ENCODE measurements at places on chromosomes 12 and 14.

DNA sequence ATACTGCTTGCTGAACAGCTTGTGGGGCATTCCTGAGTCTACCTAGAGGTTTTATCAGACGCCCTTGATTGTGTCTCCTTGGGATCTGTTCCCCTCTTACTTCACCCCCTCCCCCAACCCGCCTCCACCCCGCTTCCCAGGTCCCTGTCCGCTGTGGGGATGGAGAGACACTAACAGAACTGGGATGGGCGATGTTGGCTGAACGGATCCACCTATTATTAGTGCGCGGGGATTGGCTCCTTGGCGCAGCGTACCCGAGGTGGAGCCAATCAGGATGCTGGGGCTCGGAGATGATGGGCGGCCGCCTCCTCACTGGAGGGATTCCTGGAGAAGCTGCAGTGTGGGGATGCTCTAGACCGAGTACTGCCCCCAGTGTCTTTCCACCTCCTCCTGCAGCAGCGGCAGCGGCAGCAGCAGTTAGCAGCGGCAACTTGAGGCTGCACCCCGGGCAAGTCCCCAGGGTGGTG lies at the start of gene SYT1:
Gene SYT1, plus strand, starts transcription at position 372 of the 467 bp plus-strand sequence.
- peak; percentile 83 for DNase-seq
- peak within 1 kb of the TSS; percentile 94 for H3K4me3 ChIP-seq
- peaks cover 16% of the 10 kb centered on the region for H3K27me3 ChIP-seq
- no peaks in the 10 kb centered on the region for H3K36me3 ChIP-seq
- H3K27ac ChIP-seq = peak within 1 kb of the TSS; percentile 75
- H3K4me1 ChIP-seq = peaks cover 44% of the 10 kb centered on the region

GRCh38 chr12:78208092-78208491 lies 377.4 kb downstream of the NAV3 start:
- H3K36me3 ChIP-seq = no peaks in the 10 kb centered on the region
- peaks cover 65% of the 10 kb centered on the region for H3K4me1 ChIP-seq
- no peak overlapping the region for H3K4me3 ChIP-seq
- DNase-seq = peak; percentile 21
- no peak overlapping the region for H3K27ac ChIP-seq

GRCh38 chr12:11780521-11781101 lies 131.1 kb downstream of the ETV6 start:
- no peak overlapping the region for H3K27ac ChIP-seq
- DNase-seq = no peak
- H3K27me3 ChIP-seq = no peaks in the 10 kb centered on the region

- H3K4me1 ChIP-seq = peaks cover 21% of the 10 kb centered on the region
- no peak overlapping the region for H3K4me3 ChIP-seq
- no peaks in the 10 kb centered on the region for H3K36me3 ChIP-seq
- no peak for DNase-seq
- no peak overlapping the region for H3K27ac ChIP-seq
These were observed 180.9 kb downstream of the NTF3 start for GRCh38 chr12:5612556-5613410.

- H3K27me3 ChIP-seq = peaks cover 3% of the 10 kb centered on the region
- H3K36me3 ChIP-seq = no peaks in the 10 kb centered on the region
- no peak overlapping the region for H3K27ac ChIP-seq
- peaks cover 30% of the 10 kb centered on the region for H3K4me1 ChIP-seq
These were observed 599.1 kb downstream of the CCER1 start for GRCh38 chr12:90355711-90356355.

- H3K36me3 ChIP-seq = no peaks in the 10 kb centered on the region
- H3K27me3 ChIP-seq = no peaks in the 10 kb centered on the region
- no peak for DNase-seq
- no peak overlapping the region for H3K27ac ChIP-seq
- no peak overlapping the region for H3K4me3 ChIP-seq
These were observed 67.7 kb downstream of the PRKCH start for GRCh38 chr14:61388976-61389576.

- H3K27ac ChIP-seq = no peak overlapping the region
- no peak overlapping the region for H3K4me3 ChIP-seq
- no peak for DNase-seq
- H3K4me1 ChIP-seq = peaks cover 8% of the 10 kb centered on the region
- peaks cover 70% of the 10 kb centered on the region for H3K36me3 ChIP-seq
These were observed 34.8 kb downstream of the STX2 start for GRCh38 chr12:130804216-130804615.

GRCh38 chr12:60172266-60173211 lies 576.7 kb downstream of the SLC16A7 start:
- peaks cover 27% of the 10 kb centered on the region for H3K4me1 ChIP-seq
- peaks cover 4% of the 10 kb centered on the region for H3K27me3 ChIP-seq
- H3K27ac ChIP-seq = peak overlapping the region; percentile 43
- DNase-seq = no peak

DNA sequence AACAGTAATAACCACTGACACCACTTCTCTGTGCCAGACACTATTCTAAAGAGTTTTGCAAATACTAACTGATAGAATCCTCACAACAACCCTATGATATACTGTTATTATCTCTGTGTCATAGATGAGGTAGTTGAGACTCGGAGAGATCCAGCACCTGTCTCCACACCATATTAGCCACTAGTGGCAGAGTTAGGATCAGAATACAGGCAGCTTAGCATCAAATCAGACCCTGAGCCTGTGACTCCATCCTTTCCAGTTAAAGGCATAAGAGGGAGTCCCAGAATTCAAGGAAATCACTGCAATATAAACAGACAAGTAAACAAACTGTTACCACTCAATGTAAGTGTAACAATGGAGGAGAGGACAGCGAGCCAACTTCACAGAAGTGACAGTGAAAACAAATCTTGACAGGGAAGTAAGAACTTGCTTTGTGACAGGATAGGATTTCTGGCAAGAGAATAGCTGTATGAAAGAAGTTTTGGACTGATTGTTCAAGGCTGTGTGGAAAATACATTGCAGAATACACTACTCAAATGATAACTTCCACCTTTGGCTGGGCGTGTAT lies 11.7 kb upstream of the NAP1L1 start:
- H3K27me3 ChIP-seq = peaks cover 4% of the 10 kb centered on the region
- peaks cover 15% of the 10 kb centered on the region for H3K4me1 ChIP-seq
- no peaks in the 10 kb centered on the region for H3K36me3 ChIP-seq
- no peak for DNase-seq
- no peak overlapping the region for H3K4me3 ChIP-seq
- no peak overlapping the region for H3K27ac ChIP-seq

DNA sequence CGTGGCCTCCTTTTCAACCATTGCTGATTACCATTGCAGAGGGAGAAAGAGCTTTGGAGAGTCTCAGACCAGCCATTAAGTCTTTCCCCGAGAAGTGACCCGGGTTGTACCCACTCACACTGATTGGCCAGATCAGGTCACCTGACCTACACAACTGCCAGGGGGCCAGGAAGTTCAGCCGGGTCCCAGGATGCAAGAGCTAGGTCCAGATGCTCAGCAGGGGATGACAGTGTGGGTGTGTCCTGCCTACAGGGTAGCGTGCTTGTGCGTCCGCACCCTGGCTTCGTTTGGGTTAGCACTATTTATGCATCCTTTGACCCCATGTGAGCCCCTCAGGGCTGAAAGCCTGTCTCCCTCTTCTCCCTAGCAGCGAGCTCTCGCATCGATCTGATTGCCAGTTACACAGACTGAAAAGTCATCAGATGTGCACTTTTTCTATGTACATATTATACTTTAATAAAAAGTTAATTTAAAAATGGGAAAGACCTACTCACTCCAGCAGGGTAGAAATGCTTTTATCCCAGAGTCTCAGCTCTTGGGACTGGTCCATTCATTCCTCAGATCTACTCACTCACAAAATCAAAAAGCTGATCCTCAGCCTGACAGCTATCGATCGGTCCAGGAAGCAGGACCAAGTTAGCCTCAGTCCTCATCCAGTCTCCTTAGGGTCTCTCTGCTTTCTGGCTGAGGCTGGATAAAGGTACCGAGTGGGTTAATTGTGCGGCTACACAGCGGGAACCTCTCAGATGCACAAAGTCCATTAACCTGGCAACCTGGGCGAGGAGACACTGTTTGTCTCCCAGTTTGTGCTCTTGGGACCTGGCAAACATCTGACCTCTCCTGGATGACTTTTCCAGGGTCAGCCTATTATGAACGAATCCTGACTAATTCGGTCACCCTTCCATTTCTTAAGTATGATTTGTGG lies 68.0 kb downstream of the SERPINA3 start:
- no peak for DNase-seq
- H3K27me3 ChIP-seq = peaks cover 8% of the 10 kb centered on the region
- H3K36me3 ChIP-seq = no peaks in the 10 kb centered on the region
- H3K27ac ChIP-seq = no peak overlapping the region

DNA sequence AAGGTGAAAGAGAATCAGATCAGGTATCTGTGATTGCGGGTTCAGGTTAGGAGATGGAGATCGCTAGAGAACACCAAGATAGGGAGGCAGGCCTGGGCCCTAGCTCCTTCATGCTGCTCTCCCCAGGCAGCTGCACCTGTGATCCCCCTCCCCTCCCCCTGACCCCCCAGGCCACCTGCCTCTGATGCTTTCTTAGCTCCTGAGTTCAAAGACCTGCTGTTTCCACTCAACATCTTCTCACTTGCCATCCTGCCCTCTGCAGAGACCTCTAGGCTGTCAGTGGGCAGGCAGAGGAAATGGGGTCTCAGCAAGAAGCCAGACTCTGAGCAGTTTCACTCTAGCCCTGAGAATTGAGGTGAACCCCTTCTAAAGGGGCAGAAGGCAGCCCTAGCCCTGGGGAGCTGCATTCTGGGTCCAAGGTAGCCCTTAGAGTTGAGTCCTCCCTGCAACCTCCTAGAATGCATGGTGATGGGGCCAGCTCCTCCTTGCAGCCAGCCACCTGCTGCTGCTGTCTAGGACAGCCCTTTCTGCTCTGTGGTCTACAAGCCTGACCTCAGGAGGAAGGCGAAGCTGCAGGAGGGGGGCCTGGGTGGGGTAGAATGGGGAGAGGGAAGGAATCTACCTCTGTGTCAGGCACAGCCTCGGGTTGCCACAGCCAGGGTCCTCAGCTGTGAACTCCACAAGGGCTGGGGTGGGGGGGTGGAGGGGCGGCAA lies 6.4 kb upstream of the SLC48A1 start:
- peaks cover 34% of the 10 kb centered on the region for H3K4me1 ChIP-seq
- no peak overlapping the region for H3K27ac ChIP-seq
- H3K36me3 ChIP-seq = no peaks in the 10 kb centered on the region
- DNase-seq = no peak

- no peak overlapping the region for H3K4me3 ChIP-seq
- H3K36me3 ChIP-seq = no peaks in the 10 kb centered on the region
- H3K27ac ChIP-seq = no peak overlapping the region
- peaks cover 3% of the 10 kb centered on the region for H3K27me3 ChIP-seq
- DNase-seq = no peak
These were observed 1232.5 kb upstream of the SEL1L start for GRCh38 chr14:82766123-82766522.

DNA sequence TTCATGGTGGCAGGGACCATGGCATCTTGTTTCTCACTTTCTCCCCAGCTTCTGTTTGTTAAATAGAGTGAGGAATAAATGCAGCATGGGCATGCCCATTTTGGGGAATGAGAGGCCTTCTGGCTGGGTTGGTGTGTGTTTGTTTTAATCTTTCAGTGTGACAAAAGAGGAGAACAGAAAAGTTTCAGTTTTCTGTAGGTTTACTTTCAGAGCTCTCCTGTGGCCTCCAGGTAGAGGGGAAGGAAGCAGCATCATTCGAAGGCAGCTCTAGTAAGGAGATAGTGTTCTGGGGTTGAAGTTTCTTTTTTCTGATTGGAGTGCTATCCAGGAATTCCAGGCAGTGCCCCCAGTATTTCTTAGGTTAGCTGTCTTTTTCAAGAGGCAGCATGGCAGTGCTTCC lies 15.3 kb downstream of the MSRB3 start:
- H3K36me3 ChIP-seq = peaks cover 5% of the 10 kb centered on the region
- no peak overlapping the region for H3K4me3 ChIP-seq
- H3K27me3 ChIP-seq = no peaks in the 10 kb centered on the region

DNA sequence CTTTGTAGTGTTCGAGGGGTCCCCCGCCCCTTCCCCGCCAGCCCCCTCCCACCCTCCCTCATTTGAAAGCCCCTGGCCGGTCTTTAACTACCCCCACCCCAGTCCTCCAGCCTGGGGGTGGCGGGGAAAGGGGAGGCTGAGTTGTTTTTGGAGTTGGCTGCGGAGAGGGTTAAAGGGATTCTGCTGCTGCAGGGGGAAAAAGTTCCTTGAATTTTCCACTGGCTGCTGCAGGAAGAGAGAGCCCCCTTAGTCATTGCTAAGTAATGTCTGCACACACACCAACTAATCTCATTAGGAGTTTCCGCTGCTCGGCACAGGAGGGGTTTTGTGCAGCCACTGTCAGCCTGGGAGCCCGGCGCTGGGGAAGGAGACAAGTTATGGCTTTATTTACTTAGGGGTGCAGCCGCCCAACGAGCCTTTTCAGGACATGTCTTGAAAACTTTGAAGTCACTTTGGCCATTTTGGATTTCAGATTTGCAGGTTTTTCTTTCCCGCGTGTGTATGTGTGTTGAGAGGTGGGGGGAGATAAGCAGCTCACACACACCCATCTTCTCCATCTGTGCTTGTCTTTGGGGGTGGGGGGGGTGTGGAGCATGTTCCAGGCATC lies 1.8 kb downstream of the ELK3 start:
- peaks cover 34% of the 10 kb centered on the region for H3K4me1 ChIP-seq
- peak; percentile 32 for DNase-seq
- no peaks in the 10 kb centered on the region for H3K36me3 ChIP-seq
- H3K27ac ChIP-seq = peak overlapping the region; percentile 94
- peak overlapping the region; percentile 96 for H3K4me3 ChIP-seq

- DNase-seq = no peak
- peaks cover 30% of the 10 kb centered on the region for H3K4me1 ChIP-seq
- no peaks in the 10 kb centered on the region for H3K27me3 ChIP-seq
- H3K27ac ChIP-seq = peak overlapping the region; percentile 78
- peaks cover 71% of the 10 kb centered on the region for H3K36me3 ChIP-seq
These were observed 7.9 kb downstream of the FOXN3 start for GRCh38 chr14:89408907-89409700.

DNA sequence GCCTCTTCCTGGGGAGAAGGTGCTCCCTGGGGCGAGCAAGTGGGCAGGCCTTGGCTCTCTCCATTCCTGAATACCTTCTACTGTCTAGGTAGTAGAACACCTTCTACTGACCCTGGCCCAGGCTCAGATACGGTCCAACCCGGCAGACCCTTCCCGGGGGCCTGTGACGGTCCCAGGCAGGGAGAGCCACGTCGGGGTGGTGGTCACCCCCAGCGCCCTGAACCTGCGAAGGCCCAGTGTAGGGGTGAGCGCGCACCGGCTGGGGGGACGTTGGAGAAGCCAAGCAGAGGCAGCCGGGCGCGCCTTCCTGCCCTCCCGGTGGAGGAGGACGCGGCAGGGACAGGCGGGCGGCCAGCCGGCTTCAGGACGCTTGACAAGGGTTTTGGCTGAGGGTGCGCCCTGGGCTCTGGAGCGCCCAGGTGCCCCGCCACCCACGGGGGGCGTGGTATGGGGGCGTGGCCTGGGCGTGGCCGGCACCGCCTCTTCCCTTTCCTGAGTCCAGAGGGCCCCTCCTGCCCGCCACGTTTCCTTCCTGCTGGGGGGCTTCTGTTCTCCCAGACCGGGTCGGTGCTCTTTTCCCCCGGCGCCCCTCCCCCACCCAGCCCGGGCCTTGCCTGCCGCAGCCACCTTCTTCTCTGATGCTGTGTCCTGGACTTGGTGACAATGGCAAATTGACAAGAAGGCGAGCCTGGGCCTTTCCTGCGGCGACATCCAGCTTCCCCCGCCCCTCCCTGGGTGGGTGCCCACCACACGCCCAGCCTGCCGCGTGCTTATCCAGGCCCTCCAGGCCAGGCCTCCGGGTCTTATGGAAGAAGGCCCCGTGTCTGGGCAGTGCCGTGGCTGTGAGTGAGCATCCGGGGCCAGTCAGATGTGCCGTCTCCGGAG lies 24.5 kb upstream of the PPP1R13B start:
- H3K4me1 ChIP-seq = peaks cover 44% of the 10 kb centered on the region
- H3K36me3 ChIP-seq = no peaks in the 10 kb centered on the region
- H3K27ac ChIP-seq = no peak overlapping the region
- peaks cover 8% of the 10 kb centered on the region for H3K27me3 ChIP-seq
- DNase-seq = peak; percentile 66

Data from nephron progenitor cell (in vitro differentiated cells).